ENCODE measurements at places on chromosomes 2 and 18.
A peak's percentile ranks its signal among the peaks of the same experiment; 100 is the strongest.

- DNase-seq: no peak
Observed at GRCh38 chr2:26642429-26642828, 1.3 kb upstream of the CIB4 start.

GRCh38 chr2:42010743-42011298 is 37.0 kb upstream of the PKDCC start:
- DNase-seq: no peak

DNA sequence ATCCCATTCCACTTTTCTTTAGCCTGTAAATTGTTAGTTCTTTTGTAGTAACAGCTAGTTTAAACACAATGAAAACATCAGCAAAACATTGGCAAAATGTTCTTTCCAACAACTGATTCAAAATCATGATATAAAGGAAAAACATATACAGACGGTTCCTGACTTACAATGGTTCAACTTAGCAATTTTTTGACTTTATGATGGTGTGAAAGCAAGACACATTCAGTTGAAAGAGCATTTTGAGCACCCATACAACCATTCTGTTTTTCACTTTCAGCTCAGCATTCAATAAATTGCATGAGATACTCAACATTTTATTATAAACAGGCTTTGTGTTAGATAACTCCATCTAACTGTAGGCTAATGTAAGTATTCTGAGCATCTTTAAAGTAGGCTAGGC is 185.1 kb downstream of the NOL4 start:
- no peak for DNase-seq

DNA sequence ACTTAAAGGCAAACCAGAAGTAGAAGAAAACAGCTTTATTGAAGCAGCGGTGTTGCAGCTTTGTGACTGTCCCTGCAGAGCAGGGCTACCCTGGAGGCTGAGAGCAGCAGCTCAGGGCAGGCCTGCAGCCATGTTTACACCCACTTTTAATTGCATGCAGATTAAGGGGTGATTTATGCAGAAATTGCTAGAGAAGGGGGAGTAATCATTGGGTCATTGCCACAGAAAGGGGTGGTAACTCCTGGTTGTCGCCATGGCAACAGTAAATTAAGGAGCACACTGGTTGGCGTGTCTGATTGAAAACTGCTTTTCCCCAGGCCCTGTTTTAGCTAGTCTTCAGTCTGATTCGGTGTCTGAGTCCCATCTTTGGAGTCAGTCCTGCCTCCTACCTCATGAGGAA is 195.4 kb upstream of the HDAC4 start:
- no peak for DNase-seq

GRCh38 chr2:11437602-11438001 is 28.4 kb downstream of the E2F6 start:
- DNase-seq: no peak

- DNase-seq: no peak
Observed at GRCh38 chr18:25535495-25535894, 183.5 kb upstream of the ZNF521 start.

- DNase-seq: no peak
Observed at GRCh38 chr2:114384441-114384840, 58.0 kb upstream of the DPP10 start.

- peak; percentile 94 for DNase-seq
Observed at GRCh38 chr2:134917888-134918525, 615 bp upstream of the CCNT2 start.
